ENCODE measurements at places on chromosomes 2 and 18. TPM values are rescaled to one million over a fixed set of nuclear protein-coding genes. Genes with fewer than 3 reads are reported as not detected.

- no peak for DNase-seq
Measured at GRCh38 chr2:176188774-176189680, 559 bp downstream of the HOXD1 start.

- DNase-seq: no peak
Measured at GRCh38 chr2:228197504-228197903, 16.0 kb upstream of the SPHKAP start.

- no peak for DNase-seq
Measured at GRCh38 chr2:49003201-49003600, 151.1 kb downstream of the FSHR start.

- DNase-seq: no peak
Measured at GRCh38 chr18:42576124-42576523, 539.4 kb downstream of the RIT2 start.

DNA sequence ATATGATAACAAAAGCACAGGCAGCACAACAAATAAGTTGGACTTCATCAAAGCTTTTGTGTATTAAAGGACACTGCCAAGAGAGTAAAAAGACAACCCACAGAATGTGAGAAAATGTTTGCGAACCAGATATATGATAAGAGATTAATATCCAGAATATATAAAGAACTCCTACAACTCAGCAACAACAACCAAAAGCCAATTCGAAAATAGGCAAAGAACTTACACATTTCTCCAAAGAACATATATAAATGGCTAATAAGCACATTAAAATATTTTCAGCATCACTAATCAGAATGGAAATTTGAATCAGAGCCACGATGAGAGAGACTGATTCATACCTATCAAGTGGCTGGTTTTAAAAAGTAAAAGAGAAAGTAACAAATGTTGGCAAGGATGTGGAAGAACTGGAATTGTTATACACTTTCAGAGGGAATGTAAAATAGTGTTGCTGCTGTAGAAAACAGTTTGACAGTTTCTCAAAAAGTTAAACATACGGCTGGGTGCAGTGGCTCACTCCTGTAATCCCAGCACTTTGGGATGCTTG is 25.2 kb downstream of the EPB41L5 start:
- DNase-seq: no peak

- DNase-seq: no peak
Measured at GRCh38 chr2:61733563-61733962, 120.3 kb downstream of the FAM161A start.

- no peak for DNase-seq
Measured at GRCh38 chr2:107712857-107713256, 113.8 kb upstream of the RGPD4 start.

GRCh38 chr2:101843048-101843447 is 145.5 kb downstream of the MAP4K4 start:
- no peak for DNase-seq

DNA sequence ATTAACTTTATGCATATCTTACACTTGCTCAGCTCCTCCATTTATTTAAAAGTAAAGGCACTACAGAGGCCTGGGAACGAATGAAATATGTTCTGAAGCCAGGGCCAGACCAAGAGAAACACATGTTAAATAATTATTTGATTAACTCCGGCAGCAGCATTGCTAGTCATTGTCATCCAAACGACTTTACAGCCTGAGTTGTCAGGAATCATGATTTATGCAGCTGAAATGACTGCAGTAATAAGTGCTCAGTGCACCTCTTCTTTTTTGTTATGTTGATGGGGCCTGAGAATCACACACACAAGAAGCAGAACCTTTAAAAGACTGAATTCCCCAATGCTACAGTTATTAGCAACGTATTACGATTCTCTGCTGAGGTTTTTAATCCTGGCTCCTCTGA is 58.9 kb downstream of the EPHA4 start:
- DNase-seq: no peak

DNA sequence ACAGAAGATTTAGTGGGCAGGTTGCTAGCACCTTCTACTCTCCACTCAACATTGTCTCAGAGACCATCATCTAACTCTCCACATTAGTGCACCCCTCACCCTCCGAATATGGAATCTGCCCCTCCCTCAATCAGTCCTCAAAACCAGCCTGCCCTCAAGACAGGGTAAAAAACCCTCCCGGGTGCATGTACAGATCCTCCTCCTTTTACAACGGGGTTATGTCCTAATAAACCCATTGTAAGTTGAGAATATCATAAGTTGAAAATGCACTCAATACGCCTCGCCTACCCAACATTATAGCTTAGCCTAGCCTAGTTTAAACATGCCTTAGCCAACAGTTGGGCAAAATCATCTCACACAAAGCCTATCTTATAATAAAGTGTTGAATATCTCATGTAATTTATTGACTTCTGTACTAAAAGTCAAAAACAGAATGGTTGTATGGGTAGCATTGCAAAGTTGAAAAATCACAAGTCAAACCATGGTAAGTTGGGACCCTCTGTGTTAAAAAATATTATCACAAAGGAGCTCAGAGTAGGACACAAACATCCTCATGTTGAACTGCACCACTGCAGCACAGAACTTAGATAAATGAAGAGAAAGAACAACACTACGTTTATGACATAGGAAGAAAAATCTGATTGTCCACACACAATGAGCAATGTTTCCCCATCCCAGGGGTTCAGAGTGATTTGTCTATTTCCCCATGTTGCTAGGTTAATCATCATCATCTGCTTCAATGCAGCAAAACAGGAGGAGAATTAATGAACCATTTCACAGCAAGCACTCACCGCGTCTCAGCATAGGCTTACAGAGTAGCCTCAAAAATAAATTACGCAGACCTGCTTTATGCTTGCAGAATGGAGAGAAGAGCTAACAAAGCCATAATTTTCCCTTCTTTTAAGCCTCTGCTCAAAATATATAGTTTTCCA is 184.1 kb upstream of the ARL4C start:
- no peak for DNase-seq

DNA sequence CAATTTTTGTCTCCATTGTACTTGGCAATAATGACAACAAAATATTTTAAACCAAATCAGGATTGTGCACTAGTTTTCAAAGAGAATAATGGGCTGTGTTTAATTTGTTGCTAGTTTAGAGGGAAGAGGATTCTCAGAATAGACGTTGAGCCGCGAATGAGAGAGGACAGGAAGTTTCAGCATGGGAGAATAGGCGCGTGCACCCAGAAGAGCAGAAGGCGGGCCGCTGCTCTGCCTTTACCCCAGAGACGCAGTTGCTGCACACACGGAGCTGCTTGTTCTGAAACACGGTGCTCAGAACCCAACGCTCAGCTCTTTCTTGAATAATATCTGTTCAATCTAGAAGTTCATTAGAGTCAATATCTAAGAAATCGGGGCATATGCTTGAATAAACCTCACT is 223.4 kb downstream of the MYT1L start:
- no peak for DNase-seq

- DNase-seq: no peak
Measured at GRCh38 chr18:13643261-13643751, 83.1 kb downstream of the FAM210A start.

- DNase-seq: no peak
Measured at GRCh38 chr2:231604101-231604684, 11.5 kb downstream of the TEX44 start.

GRCh38 chr2:134325696-134326095 is 71.8 kb downstream of the MGAT5 start:
- no peak for DNase-seq

GRCh38 chr18:72460210-72460680 is 83.9 kb downstream of the CBLN2 start:
- DNase-seq: no peak

DNA sequence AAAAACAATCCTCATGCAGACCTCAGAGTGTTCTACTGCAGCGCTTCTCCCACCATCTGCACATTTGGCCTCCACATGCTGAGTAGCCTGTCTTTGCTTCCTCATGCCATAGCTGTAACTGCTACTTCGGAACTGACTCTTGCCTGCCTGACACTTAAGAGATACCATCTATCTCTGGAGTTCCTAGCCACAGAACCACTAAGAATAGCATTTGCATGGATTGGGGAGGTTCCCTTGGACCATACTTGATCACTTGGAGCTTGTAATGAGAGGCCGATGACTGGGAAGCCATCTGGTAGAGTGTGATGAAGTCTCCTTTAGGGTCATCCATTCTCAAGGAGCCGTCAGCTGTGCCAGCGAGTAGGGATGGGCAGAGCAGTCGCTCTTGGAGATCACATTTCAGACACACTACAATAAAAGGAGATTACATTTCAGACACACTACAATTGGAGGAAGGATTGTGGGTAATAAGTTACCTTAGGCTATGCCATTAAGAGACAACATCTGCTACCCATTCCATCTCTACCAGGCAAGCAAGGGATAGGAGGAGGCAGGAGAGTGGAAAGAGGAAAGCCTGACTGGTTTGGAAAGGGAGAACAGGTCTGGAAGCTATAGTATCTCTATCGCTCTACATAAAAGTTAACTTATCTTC is 21.8 kb downstream of the DOK1 start:
- no peak for DNase-seq

- no peak for DNase-seq
Measured at GRCh38 chr2:131023758-131024157, 69.5 kb downstream of the FAM168B start.

- peak; percentile 55 for DNase-seq
Measured at GRCh38 chr2:105329561-105330495, at the start of gene TGFBRAP1. Gene TGFBRAP1, minus strand, starts transcription at chr2:105329735. Its CDS starts 21,434 bp downstream, at chr2:105308301.

DNA sequence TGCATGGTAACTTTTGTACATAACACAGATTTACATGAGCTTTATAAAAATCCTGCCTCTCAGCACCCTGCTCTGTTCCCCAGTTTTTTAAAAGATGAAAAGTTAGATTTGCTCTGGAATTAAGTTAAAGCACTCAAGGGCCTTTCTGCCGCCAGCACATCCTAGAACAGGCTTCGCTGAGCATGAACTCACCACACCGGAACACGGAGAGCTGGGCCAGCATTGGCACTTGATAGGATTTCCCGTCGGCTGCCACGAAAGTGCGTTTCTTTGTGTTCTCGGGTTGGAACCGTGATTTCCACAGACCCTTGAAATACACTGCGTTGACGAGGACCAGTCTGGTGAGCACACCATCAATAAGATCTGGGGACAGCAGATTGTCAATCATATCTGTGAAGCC is 34.3 kb downstream of the MRPL44 start:
- no peak for DNase-seq

- no peak for DNase-seq
Measured at GRCh38 chr2:146997945-146998344, 846.9 kb upstream of the ACVR2A start.

- DNase-seq: no peak
Measured at GRCh38 chr18:8813611-8814010, 108.3 kb downstream of the MTCL1 start.

DNA sequence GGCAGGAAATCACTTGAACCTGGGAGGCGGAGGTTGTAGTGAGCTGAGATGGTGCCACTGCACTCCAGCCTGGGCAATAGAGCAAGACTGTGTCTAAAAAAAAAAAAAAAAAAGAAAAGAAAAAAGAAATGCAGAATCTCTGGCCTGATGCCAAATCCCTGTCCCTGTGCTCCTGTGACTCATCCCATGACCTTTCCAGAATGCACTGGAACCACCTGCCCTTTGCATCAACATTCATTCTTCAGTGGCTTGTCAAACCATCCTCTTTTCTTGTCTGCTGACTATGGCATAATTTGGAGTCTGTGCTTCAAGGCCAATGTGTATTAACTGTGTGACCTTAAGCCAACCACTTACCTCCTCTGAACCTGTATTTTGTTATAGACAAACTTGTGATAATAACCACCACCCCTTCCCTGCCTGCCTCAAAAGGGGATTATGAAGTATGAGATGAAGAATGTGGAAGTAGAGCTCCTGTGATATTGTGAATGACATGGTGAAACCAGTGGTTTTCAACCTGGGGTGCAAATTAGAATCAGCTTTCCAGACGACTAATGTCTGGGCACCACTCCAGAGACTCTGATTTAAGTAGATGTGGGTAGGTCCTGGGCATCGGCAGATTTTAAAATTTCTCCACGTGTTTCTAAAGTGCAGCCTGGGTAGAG is 189.3 kb downstream of the CLIP4 start:
- DNase-seq: no peak

- DNase-seq: peak; percentile 10
Measured at GRCh38 chr2:36800381-36800780, 103.9 kb downstream of the VIT start.

GRCh38 chr2:238320648-238321281 is 447 bp downstream of the TRAF3IP1 start:
- DNase-seq: no peak

DNA sequence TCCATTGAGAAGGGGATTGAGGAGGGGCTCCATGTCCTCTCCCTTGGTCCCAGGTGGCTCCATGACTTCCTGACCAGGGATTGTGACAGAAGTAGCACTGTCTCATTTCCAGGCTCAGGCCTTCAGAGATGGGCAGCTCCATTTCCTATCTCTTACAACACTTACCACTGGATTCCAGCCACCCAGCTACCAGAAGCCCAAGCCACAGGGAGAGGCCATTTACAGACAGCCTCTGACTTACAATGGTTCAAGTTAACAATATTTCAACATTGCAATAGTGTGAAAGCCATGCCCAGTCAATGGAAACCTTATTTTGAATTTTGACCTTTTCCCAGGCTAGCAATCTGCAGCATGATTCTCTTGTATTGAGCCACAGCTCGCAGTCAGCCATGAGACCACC is 164.9 kb upstream of the AGAP1 start:
- no peak for DNase-seq

DNA sequence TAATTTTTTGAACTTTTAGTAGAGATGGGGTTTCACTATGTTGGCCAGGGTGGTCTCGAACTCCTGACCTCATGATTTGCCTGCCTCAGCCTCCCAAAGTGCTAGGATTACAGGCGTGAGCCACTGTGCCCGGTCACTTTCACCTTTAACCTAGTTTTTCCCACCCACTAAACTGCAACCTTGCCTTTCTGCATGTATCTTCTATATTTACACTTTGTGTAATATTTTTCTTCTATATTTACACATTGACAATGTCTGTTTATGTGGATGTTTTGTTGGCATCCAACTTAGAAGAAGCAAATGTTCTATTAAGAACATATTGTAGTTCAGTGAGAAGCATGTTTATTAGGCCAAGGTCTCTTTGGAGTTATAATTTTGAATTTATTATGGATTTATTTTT is 26.7 kb downstream of the SNRPD1 start:
- no peak for DNase-seq

- no peak for DNase-seq
Measured at GRCh38 chr2:155141418-155141817, 442.9 kb downstream of the KCNJ3 start.

GRCh38 chr2:191629001-191629453 is 48.9 kb upstream of the NABP1 start:
- DNase-seq: no peak

DNA sequence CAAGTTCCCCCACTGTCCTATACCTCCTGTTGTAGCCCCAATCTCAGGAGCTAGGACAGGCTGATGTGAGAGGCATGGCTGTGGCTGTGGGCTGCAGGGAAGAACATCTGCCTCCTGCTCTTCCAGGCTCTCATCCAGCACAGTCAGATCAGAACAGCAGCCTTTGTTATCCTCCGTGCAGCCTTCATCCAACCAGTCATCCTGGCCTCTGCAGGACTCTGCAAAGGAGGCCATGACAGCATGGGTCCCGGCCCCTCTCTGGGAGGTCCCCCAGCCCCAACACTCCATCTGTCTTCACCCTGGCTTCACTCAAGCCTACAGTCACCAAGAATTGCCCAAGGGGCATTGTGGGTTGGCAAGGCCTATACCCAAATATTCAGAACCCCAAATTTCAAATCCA is 223.2 kb upstream of the COPS8 start:
- no peak for DNase-seq

GRCh38 chr18:44654573-44654972 is 26.1 kb upstream of the SETBP1 start:
- no peak for DNase-seq

CRYGA gene
- total RNA-seq: not detected

LRRC30 gene
- not detected for total RNA-seq

SCN1A gene
- not detected for total RNA-seq

GKN2 gene
- total RNA-seq: not detected

TBR1 gene
- total RNA-seq: not detected

DNAJB2 gene
- total RNA-seq: 55.6 TPM
